ENCODE measurements at places on chromosomes 3 and 15. TPM values are rescaled to one million over a fixed set of nuclear protein-coding genes. Genes with fewer than 3 reads are reported as not detected.

CRYGS gene
- 2.4 TPM for total RNA-seq

CHDH gene
- total RNA-seq, result not detected

NPAP1 gene
- not detected for total RNA-seq

P3H2 gene
- 24.8 TPM for total RNA-seq

SCAPER gene
- 8.0 TPM for total RNA-seq

ZNF662 gene
- 1.1 TPM for total RNA-seq

ZNF106 gene
- 97.4 TPM for total RNA-seq

TIMP4 gene
- 1.8 TPM for total RNA-seq

IL20RB gene
- total RNA-seq, result 0.59 TPM

RMDN3 gene
- total RNA-seq, result 26.4 TPM

HACL1 gene
- total RNA-seq, result 14.6 TPM

UNC13C gene
- total RNA-seq, result not detected

UBAP1L gene
- total RNA-seq, result 2.8 TPM

MAGEL2 gene
- total RNA-seq, result 2.1 TPM

SMAD6 gene
- 25.5 TPM for total RNA-seq

GRK7 gene
- 0.05 TPM for total RNA-seq

PLA2G4E gene
- total RNA-seq, result not detected

CMTM8 gene
- not detected for total RNA-seq

GRIP2 gene
- total RNA-seq, result 0.09 TPM

CRYBG3 gene
- 46.2 TPM for total RNA-seq

PCOLCE2 gene
- total RNA-seq, result 29.4 TPM

EDEM1 gene
- 38.3 TPM for total RNA-seq

RNF111 gene
- 29.8 TPM for total RNA-seq

GOLGA6D gene
- total RNA-seq, result not detected

CRABP1 gene
- total RNA-seq, result not detected

GOLGA6L7 gene
- total RNA-seq, result not detected

AADAC gene
- 0.09 TPM for total RNA-seq

GP5 gene
- total RNA-seq, result 0.14 TPM

RPL14 gene
- total RNA-seq, result 348 TPM

TM4SF18 gene
- total RNA-seq, result 0.46 TPM

EPHA6 gene
- not detected for total RNA-seq

PLCH1 gene
- 0.09 TPM for total RNA-seq

CHST13 gene
- not detected for total RNA-seq

NAALADL2 gene
- 17.8 TPM for total RNA-seq

MFAP1 gene
- 31.5 TPM for total RNA-seq

CMTM7 gene
- 7.2 TPM for total RNA-seq

FRG2C gene
- total RNA-seq, result not detected

EBLN2 gene
- 8.9 TPM for total RNA-seq

ANKRD63 gene
- not detected for total RNA-seq

MUC20 gene
- total RNA-seq, result not detected

MBD4 gene
- 21.9 TPM for total RNA-seq

KCNMB3 gene
- 1.5 TPM for total RNA-seq

TMC3 gene
- total RNA-seq, result not detected

CCR9 gene
- total RNA-seq, result not detected

CHCHD4 gene
- total RNA-seq, result 11.0 TPM

GABRB3 gene
- 0.65 TPM for total RNA-seq

ROPN1 gene
- total RNA-seq, result not detected

CSTA gene
- 0.59 TPM for total RNA-seq

NR1I2 gene
- total RNA-seq, result not detected

GPR27 gene
- not detected for total RNA-seq

MYRIP gene
- not detected for total RNA-seq

NEK10 gene
- 2.7 TPM for total RNA-seq

All from smooth muscle cell of the umbilical artery (primary cell).